ENCODE measurements at places on chromosomes 5 and 9.

DNA sequence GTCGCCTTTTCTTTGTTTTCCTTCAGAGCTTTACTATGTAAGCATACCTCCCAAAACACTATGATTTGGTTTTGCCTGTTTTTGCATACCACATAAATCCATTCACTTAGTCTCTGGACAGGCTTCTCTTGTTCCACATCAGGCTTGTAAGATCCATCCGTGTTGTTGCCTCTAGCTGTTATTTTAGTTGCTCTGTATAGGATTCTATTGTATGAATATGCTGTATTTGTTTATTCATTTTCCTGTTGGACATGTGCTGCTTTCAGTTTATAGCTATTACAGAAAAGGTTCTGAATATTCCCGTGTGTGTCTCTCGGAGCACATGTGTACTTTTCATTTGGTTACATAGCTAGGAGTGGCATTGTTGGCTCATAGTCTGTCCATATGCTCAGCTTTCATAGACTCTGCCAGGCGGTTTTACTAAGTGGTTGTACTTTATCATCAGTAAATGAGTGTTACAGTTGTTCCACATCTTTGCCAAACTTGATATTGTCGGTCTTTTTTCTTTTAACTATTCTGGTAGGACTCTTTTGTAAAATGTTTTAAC, 41.8 kb downstream of the NUP214 start:
- no peak for DNase-seq

DNA sequence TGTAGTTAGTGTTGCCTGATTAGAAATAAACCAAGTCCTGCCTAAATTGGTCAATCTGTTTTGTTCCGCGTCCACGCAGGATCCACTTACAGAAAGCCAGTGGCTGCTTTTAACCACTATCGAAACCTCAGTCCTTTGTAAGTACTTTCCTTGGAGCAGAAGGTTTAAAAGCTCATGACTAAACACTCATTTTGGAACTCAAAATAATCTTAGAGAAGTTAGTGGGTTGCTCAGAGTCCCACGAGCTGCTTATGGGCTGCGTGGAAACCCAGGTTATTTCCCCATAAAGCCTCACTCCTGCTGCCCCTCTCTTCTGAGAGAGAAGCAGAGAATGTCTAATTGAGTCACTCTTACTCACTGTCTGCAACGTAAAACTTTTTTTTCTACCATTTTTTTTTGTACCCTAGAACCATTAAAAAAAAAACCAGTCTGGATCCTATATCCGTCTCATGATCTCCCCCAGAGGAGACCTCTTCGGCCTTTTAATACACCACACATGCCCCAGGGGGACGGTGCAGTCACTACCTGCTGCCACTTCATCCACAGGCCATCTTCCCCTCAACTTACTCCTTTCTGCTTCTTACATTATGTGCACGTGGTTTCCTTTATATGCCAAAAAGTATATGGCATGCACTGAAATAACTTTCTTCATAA, 7.6 kb downstream of the BASP1 start:
- DNase-seq, result no peak

GRCh38 chr5:151236888-151237287, 13.0 kb upstream of the CCDC69 start:
- no peak for DNase-seq

DNA sequence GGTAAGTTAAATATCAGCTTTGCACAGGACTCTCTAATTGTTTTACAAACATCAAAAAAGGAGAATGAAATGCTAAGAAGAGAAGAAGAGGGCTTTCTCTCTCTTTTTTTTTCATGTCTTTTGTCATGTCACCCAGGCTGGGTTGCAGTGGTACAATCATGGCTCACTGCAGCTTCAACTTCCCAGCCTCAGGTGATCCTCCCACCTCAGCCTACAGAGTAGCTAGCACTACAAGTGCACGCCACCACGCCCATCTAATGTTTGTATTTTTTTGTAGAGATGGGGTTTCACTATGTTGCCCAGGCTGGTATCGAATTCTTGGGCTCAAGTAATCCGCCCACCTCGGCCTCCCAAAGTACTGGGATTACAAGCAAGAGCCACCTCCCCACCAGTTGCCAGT, 18.6 kb downstream of the SERINC5 start:
- DNase-seq, result no peak

GRCh38 chr9:107175816-107176435, 107.2 kb upstream of the RAD23B start:
- DNase-seq, result no peak

DNA sequence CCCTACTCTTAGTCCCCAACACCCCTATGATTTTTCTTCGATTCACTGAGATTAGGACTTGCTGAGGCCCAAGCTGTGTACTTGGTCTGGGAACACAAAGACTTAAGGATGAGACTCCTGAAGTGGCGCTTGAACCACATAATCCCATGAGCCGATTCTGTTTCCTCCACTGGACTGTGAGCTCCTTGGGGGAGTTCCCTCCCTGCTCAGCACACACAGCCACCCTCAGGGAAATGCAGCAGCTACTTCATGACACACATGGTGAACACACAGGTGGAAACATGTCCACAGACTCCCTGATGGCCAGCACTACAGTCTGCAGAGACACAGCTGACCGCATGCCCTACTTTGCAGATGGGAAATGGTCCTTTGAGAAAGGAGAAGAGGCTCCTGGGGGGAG, 101.1 kb downstream of the C5orf15 start:
- DNase-seq, result no peak

DNA sequence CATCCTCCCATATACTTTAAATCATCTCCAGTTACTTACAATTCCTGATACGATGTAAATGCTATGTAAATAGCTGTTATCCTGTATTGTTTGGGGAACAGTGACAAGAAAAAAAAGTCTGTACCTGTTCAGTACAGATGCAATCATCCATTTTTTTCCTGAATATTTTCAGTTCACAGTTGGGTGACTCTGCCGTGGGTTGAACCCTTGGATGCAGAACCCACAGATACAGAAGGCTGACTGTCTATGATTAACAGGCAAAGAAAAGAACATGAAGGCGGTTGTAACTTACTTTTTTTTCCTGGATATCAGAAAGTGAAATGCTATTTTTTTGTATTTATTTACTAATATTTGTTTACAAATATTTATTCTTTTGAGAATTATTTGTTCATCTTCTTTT, 33.2 kb downstream of the DAP start:
- no peak for DNase-seq

DNA sequence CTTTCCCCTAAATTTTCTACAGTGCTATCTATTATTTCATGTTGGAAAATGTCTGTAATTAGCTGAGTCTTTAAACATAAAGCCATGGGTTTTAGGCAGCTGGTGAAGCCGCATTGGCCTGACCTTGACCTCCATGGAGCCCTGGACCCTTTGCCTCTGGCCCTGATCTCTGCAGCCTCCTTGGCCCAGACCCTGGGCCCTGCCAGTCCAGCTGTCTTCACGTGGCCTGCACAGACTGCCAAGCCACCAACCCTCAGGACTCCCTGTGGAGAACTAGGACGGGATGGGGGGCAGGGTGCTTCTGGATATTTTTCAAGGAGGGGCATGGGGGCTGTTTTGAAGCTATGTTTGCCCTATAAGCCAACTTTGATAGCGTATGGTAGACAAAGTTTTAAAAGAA, 29.8 kb upstream of the PPARGC1B start:
- no peak for DNase-seq

DNA sequence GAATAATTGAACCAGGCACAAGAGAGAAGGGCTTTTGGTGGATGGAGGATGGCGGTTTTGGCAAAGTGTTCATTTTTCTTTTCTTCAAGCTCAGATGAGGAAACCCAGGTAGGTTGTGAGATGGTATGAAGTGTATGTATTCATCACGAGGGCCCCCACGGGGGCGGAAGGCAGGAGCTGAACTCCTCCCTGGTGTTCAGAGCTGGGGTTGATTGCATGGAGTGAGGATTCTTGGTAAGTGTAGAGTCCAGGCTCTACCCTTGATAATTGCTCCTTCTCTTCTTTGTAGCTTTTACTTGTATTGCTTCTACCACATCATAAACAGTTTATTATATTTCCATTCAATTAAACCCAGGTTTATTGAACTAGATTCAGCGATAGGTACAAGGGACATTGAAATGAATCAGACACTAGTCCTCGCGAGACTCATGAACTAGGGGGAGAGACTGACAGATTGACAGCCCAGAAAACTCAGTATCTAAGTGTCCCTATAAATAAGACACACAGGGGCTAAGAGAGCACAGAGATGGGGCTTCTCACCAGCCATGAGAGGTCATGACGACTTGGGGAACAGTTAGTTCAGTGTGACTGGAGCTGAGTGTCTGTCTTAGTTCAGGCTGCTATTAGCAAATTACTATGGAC, 116.7 kb upstream of the KLF4 start:
- DNase-seq, result no peak

GRCh38 chr9:106025453-106025852, 331.1 kb downstream of the TMEM38B start:
- no peak for DNase-seq

- no peak for DNase-seq
Measured at GRCh38 chr9:134231330-134231745, 67.0 kb upstream of the RNU6ATAC start.

- no peak for DNase-seq
Measured at GRCh38 chr5:78926252-78926651, 58.9 kb downstream of the ARSB start.

DNA sequence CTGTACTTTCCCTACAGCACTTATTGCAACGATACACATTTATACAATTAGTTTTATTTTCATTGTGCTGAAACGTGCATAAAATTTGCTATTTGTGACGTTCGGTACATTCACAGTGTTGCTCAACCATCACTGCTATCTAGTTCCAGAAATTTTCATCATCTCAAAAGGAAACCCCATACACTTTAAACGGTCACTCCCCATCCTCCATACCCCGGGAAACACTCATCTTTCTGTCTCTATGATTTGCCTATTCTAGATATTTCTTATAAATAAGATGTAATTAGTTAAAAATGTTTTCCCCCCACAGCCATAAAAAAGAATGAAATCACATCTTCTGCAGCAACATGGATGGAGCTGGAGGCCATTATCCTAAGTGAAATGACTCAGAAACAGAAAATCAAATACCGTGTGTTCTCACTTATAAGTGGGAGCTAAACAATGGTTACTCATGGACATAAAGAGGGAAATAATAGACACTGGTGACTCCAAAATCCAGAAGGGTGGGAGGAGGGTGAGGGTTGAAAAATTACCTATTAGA, 40.2 kb upstream of the TEX48 start:
- DNase-seq, result no peak

GRCh38 chr5:10311595-10312425, 4.1 kb upstream of the CMBL start:
- no peak for DNase-seq

DNA sequence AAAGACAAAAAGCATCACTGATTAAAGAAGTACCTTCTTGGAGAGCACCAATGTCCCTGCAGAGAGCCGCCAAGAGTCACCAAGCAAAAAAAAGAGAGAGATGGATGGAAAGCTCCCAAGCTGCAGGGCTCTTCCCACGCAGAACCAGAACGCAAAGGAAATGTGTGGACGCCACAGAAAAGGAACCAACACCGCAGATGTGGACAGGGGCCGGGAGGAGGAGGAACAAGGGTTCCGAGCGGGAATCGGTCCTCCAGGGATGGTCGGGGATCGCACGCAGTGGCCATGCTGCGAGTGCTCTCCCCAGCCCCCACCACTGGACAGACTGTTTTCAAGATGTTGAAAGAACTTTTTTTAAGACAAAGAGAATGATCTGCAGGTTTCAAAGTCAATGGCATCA, 40.2 kb upstream of the ZNF354A start:
- no peak for DNase-seq

DNA sequence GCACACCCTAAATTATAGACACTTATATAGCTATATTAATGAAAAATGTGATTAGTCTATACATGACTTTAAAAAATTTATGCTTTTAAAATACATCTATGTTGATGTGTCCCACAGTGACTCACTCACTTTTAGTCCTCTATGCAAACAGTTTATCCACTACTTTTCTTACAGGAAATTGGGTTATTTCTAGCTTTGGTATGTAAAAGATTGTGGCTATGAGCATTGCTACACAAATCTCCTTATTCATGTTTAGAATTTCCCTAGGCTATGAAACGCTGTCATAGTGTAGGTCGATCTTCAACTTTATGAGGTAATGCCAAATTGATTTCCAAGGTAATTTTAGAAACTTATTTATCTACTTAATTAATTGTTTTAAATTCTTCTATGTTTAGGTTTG, 687.4 kb downstream of the PRR16 start:
- no peak for DNase-seq

DNA sequence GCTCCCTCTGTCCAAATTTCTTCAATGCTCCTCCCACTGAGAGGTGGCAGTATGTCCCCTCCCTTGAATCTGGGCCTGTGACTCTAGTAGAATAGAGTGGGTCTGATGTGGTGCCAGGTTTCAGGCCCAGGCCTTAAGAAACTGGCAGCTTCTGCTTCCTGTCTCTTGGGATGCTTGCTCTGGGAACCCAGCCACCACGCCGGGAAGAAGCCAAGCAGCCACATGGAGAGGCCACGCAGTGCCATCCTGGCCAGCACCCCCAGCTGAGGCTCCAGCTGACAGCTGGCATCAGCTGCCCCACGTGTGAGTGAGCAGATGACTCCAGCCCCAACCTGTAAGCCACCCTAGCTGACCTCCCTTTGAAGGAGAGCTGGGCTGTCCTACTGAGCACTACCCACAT, 7.3 kb upstream of the TSPAN17 start:
- no peak for DNase-seq

- peak; percentile 62 for DNase-seq
Measured at GRCh38 chr9:128771094-128771721, 519 bp downstream of the ZER1 start.

DNA sequence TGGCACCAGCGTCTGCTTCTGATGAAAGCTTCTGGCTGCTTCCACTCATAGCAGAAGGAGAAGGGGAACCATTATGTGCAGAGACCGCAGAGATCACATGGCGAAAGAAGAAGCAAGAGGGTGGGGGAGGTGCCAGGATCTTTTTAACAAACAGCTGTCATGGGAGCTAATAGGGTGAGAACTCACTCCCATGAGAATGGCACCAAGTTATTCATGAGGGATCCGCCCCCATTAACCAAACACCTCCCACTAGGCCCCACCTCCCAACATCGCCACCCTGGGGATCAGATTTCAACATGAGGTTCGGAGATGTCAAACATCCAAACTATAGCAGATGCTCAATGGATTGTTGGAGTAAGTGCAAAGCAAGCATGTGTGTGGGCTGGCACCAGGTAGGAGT, 125.8 kb upstream of the SLIT3 start:
- DNase-seq, result no peak

DNA sequence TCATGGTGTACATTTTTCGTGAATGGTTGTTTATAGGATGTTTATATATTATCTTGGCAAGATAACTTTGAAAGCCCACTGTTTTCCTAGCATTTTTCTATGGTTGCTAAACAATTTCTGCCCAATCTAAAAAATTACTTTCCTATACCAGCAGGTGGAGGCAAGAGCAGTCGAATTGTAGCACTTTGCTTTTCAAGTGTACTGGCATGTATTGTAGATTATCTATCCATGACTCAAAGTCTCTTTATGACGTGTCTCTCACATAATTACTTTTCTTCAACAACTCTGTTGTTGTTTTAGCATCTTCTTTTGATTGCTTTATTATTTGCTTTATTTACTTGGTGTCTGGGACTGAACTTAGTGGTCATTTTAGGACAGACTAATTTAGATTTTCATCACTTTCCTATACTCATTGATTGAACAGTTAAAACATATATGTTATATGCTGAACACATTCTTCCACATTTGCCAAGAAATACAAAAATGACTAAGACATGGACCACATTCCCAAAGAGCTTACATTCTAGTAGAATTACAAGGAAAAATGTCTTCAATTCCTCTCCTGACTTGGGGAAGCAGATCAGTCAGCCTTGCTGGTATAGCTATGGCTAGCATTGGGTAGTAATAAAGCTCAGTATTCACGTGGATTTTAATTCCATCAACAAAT, 20.7 kb downstream of the NLN start:
- peak; percentile 74 for DNase-seq

GRCh38 chr5:61906820-61907219, 399.2 kb upstream of the KIF2A start:
- no peak for DNase-seq
